ENCODE measurements at places on chromosomes 4 and X. TPM values are rescaled to one million over a fixed set of nuclear protein-coding genes. Genes with fewer than 3 reads are reported as not detected.

The AWAT2 gene
- total RNA-seq, result not detected

The NPY1R gene
- total RNA-seq, result not detected

The PSAPL1 gene
- not detected for total RNA-seq

The RBMXL3 gene
- total RNA-seq, result not detected

The JCHAIN gene
- not detected for total RNA-seq

The GBA3 gene
- not detected for total RNA-seq

The CT45A1 gene
- not detected for total RNA-seq

The ZNF185 gene
- total RNA-seq, result 2.2 TPM

The GPR34 gene
- not detected for total RNA-seq

The TAF7L gene
- total RNA-seq, result not detected

The REELD1 gene
- 0.58 TPM for total RNA-seq

The SYN1 gene
- 1.4 TPM for total RNA-seq

GRCh38 chr4:133147921-133148689 is 989 bp upstream of the PCDH10 start:
- DNase-seq, result no peak

DNA sequence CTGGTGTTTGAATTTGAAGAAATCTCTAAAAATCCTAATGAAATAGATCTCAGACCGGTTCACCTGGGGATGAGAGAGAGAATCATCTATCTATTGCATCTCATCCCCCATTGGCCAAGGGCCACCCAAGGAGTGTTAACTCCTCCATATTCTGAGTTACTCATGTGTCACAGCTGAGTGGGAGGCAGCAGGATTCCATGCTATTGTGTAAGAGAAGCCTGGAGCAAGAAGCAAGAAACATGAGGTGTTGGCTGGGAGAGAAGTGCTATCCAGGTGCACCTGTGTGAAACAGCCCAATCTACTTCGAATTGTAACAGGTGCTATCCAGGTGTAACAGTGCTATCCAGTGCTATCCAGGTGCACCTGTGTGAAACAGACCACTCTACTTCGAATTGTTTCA is 150.3 kb upstream of the MAOA start:
- DNase-seq, result no peak

- no peak for DNase-seq
Observed at GRCh38 chrX:29926659-29927058, 288.7 kb upstream of the MAGEB2 start.

DNA sequence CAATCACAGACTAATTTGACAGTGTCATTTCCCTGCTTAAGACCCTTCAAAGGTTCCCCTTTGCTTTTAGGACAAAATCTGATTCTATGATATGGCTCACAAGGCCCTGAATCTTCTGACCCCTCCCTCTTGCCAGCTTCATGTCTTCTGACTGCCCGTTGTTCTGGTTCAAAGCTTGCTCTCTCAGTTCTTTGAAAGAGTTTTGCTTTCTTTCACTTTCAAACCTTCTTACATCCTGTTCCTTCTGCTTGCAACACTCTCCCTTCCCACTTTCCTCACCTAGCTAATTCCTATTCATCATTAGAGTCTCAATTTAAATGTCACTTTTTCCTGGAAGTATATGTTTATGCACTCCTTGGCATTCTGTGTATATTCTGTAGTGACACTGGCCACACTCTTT is 299.2 kb downstream of the IDS start:
- DNase-seq, result no peak

- no peak for DNase-seq
Observed at GRCh38 chr4:27381815-27382214, 521.2 kb downstream of the STIM2 start.

GRCh38 chrX:15404401-15405096 is 20.3 kb upstream of the VEGFD start:
- DNase-seq, result no peak

- DNase-seq, result no peak
Observed at GRCh38 chrX:134426281-134426680, 33.7 kb upstream of the HPRT1 start.

- no peak for DNase-seq
Observed at GRCh38 chr4:140133576-140133975, 20.4 kb downstream of the MAML3 start.

- DNase-seq, result peak; percentile 26
Observed at GRCh38 chrX:69503782-69504625, at the start of gene NALF2. NALF2 (plus strand) TSS chrX:69504326; CDS start chrX:69505283, 957 bp downstream.

DNA sequence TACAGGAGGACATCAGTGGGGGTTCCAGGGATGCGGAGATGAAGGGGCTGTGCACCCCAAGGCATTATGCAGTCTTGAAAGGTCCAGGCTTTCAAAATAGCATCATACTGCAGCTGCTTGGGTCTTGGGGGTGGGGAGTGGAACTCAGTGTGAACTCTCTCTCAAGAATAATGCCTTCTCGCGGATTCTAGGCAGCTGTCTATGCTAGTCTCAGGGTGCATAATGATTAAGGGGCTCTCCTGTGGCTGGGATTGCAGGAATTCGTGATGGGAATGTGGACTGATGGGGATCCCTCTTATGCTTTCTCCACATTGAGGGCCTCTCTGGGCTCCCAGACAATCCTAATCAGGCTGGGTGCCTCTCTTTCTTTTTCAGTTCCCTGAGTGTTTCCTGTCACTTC is 172.2 kb upstream of the ARHGAP24 start:
- no peak for DNase-seq

GRCh38 chr4:74042681-74043080 is 4.2 kb upstream of the CXCL3 start:
- DNase-seq, result no peak

DNA sequence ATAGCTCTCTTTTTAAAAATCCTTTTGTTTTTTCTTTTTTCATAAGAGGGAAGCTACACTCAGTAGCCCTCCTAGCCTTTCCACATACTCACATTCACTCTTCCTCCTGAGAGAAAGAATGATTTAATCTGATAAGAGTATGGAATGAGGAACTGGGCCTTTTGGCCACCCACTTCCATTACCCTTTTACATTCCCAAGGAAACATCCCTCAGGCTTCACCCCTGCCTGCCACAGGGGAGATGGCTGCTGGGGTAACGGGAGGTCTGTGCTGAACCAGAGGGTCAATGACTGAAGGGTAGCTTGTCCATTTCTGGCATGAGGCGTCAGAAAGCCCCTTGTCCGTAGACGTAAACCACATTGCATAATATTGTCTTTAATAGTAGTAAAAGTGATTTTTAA is 67.2 kb upstream of the CCSER1 start:
- DNase-seq, result no peak

DNA sequence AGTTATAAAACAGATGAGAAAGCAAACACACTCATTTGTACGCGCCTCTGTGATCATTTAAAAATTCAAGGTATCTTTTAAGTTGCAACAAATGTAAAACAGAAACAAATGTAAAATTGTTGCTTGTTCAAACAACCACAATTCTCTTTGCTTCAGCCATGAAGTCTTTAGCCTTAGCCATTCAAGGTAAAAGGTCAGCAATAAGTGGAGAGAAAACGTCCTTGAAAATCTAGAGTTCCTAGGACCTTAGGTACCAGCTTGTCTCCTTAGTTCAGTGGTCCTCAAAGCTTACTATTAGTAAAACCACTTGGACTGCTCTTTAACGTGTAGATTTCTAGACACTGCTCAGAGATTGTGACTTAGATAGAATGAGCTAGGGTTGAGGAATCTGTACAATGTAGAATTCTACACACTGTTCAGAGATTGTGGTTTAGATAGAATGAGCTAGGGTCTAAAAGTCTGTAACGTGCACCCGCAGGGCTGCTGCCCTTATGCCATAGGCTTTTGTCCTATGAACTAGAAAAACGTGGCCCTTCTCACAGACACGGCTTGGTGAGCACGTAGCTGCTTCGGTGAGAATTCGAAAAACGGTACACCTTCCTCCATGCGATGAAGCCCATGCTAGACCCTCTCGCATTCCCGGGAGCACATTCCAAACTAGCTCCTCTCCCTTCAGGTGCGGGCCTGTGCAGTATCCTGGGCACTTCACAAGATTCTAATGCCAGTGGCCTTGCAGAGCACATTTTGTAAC is 1.7 kb downstream of the PLAC8 start:
- peak; percentile 28 for DNase-seq

- no peak for DNase-seq
Observed at GRCh38 chr4:109921384-109921808, 8.7 kb downstream of the EGF start.

- peak; percentile 20 for DNase-seq
Observed at GRCh38 chrX:130539721-130540321, 138.0 kb downstream of the RBMX2 start.

DNA sequence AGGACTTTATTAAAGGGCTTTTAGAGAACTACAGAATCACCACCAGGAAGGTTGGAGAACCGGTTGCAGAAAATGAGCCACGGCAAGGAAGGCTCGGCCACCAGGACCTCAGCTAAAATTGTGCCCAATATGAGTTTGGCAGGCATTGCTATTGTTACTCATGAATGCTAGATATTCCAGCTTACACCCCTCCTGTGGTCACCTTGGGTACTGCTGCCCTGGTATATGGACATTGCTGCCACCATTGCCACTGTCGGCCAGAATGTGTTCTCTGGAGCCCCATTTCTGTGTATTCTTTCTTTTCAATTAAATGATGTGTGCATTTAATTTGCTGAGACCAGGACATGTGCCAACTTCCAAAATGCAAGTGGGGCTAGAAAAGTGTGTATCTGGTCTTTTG is 626.7 kb upstream of the BOD1L1 start:
- no peak for DNase-seq

- DNase-seq, result no peak
Observed at GRCh38 chr4:184357165-184357564, 117.2 kb downstream of the IRF2 start.

DNA sequence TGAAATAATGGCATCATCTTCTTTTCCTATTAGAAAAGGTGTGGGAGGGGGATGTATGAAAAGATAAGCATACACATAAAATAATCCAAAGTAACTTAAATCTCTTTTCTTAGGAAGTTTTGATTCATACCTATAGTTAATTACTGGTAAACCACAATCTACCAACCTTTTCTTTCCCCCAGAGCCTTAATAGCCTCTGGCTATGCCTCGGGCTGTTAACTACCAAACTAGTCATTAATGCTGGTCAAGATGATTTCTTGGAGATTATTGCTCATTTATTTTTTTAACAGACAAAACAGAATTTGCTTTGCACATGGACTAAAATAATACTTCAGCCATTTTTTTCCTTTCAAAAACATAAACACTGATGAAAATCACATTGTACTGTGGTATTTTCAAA is 16.9 kb downstream of the NAA11 start:
- no peak for DNase-seq

DNA sequence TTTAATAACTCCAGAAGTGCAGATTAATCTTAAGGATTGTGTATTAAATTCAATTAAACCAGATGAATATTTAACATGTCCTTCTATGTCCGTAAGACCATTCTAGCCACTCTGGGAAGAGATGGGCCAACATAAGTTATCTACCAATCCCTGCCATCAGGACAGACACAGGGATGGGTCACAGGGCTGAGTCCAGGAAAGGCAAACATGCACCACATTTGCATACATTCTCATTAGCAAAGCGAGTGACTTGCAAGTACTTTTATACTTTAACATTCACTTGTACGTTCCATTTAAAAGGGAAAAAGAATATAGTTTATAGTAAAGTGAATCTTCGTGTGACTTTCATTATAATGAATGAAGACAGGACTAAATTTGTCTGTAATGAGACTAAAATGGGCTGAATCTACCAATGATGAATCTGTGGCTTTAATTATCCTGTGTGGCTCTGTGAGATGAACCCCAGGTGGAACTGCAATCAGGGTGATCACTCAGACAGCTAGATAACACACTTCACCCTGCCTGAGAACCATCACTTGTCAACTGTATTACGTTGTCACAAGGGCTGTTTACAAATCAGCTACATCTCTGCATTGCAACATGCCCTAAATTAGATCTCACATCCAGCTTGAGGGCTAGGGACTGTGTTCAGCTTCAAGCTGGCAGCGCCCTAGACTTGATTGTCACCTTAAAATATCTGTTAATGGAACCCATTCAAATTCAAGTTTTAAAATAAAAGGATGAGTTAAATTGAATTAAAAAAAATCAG is 77.2 kb downstream of the SH3KBP1 start:
- no peak for DNase-seq

DNA sequence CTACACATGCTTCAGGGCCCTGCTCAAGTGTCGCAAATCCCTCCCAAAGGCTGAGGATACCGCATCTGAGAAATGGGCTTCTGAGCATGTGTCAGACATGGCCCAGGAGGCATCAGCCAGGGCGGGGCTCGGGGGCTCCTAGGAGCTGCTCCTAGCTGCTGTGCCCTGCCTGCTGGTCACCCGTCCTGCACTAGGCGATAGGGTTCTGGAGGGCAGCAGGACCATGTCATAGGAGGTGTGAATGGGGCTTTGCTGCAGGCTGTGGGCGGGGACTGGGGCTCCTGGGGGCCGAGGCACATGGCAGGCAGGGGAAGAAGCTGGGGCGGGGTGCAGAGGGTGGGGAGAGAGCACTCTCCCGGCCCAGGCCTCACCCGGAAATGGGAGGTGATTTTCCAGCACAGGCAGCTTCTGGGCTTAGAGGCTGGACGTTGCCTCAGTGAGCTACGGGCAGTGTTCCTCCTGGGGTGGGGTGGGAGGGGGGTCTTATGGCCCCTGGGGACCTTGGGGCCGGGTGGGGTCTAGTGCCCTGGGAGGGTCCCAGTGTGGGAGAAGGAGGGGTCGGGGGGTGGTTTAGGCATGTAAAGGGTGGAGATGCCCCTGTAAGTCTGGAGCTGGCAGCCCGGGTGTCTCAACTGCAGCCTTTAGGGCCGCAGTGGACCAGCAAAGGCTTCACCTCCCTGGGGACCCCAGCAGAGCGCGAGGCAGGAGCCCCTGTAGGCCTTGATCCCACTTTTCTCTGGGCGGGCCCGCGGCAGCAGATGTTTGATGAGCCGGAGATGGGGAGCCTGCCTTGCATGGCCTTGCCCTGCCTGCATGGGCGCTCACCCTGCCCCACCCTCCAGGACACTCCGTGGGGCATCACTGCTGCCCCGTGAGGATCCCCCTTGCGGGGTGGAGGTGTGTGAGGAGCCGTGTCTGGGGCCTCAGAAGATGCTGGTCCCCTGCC is 98.6 kb upstream of the LRPAP1 start:
- no peak for DNase-seq

DNA sequence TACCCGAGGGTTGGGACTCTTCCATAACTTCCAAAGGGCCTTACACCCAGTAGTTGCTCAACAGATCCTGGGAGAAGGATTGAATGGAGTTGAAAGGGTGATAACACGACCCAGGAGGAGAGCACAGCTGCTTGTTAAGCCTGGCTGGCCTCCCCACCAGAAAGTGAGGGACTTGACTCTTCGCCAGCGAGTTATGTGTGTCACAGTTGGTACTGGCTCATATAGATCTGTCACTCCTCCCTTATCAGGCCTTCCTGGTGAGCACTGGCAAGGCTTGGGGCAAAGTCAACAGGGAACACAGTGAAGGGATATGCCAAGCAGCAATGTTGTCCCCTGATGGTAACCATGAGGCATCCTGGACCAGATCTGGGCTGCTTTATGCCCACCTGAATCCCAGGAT is 35.8 kb downstream of the APLN start:
- no peak for DNase-seq
